Activated T-cell treated with anti-CD3 and anti-CD28 coated beads, Interleukin-2, amount 50 U/mL, for 4 hours (primary cell): ENCODE measurements at places on chromosomes 7 and 10. TPM values are rescaled to one million over a fixed set of nuclear protein-coding genes. Genes with fewer than 3 reads are reported as not detected.

MOGAT3 gene
- total RNA-seq = not detected

ZNRF2 gene
- total RNA-seq = 9.4 TPM

SLC26A5 gene
- total RNA-seq = not detected

SH2D4B gene
- 0.13 TPM for total RNA-seq

LOXL4 gene
- not detected for total RNA-seq

TMEM196 gene
- not detected for total RNA-seq

CC2D2B gene
- total RNA-seq = not detected

FANK1 gene
- total RNA-seq = 0.37 TPM

DKK1 gene
- total RNA-seq = 0.42 TPM

TMEM236 gene
- total RNA-seq = 0.05 TPM

SUN3 gene
- not detected for total RNA-seq

CPEB3 gene
- 0.92 TPM for total RNA-seq

DNA sequence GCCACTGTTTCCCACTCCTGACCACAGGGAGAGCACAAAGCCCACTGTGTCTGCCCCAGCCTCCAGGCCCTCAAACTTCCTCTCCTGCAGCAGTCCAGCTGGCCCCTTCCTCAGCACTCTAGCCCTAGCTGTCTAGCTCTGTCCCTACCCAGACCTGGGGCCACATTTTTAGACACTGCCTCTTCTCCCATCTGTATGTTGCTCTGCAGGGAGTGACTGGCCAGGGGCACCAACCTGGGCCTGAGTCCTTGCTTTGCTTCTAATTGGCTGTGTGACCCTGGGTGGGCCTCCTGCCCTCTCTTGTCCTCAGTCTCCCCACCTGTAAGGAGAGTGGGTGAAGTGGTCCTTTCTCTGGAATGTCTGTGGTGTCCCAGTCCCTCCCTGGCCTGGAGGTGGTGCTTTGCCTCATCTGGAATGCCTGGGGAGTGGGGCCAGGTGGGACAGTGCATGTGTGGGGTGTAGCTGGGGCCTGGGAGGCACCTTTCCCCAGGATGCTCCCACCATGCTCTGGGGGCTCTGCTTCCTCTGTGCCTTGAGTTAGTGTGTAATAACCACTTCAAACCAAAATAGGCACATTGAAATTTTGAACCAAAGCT lies 25.1 kb downstream of the AQP1 start:
- DNase-seq = no peak

DNA sequence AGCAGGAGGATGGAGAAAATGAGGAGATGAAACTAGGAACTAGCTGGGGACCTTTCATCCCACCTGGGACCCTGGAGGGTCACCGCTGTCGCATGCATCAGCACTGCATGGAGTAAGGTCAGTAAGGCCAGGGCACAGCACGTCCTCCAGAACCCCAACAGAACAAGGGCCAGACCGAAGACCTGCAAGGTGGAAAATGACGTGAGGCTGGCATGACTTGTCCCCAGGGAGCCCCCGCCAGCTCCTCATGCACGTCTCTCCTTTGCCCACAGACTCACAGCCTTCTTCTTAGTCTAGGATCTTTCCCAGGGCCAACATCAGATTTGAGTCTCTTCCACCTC lies 4.7 kb downstream of the ZNF488 start:
- no peak for DNase-seq

GRCh38 chr10:44478040-44478439 lies 93.1 kb upstream of the CXCL12 start:
- no peak for DNase-seq

DNA sequence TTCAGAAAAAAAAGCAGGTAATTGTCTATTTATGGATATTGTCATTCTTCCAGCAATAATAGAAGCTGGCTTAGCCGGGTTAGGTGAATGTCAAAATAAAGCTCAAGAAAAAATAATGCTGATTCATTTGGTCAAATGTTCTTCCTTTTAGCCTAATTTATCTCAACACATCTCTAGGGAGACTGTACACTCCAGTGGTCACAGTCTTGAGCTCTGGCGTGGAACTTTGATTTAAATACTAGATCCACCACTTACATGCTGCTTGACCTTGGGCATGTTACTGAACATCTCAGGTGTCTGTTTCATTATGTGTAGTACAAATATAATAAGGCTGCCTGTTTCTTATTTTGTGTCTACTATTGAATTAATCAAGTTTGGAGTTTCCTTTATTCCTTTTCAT lies 22.0 kb downstream of the PRTFDC1 start:
- no peak for DNase-seq

DNA sequence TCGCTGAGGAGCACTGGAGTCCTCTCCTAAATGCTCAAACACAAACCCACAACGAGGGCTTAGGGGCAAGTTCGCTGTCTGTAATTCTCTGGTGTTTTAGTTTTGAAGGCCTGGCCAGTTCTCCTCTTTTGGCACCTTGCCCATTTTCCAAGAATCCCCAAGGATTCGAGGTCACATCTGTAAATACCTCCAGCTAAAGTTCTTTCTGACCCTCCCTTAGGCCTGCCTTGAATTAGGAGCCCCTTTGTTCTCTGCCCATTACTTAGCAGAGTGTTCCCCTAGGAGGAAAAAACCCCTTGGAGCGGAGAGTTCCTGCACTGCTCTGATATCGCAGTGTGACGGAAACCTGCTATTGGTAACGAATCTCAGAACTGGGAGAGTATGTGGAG lies 743 bp upstream of the PYROXD2 start:
- no peak for DNase-seq

DNA sequence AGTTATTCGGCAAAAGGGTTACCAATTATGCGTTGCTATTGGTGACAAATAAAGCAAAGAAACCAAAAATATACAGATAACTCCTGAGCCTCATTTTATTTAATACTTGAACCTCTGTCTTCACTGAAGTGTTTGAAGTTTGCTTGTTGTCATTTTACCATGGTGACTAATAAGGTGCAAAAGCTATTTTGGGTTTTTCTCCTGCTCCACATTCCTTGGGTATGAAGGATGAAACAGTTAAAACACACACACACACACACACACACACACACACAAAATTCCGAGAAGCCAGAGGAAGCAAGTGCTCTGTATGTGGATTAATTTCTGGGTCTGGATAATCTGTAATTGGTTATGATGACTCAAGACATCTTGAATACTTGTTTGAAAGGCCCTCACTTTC lies 246.5 kb downstream of the COBL start:
- no peak for DNase-seq

GRCh38 chr10:86757113-86757972 lies 924 bp downstream of the BMPR1A start:
- DNase-seq = peak; percentile 5

- no peak for DNase-seq
Observed at GRCh38 chr7:130982160-130982638, 248.2 kb upstream of the KLF14 start.

- no peak for DNase-seq
Observed at GRCh38 chr7:28890137-28890536, 68.0 kb downstream of the TRIL start.

- no peak for DNase-seq
Observed at GRCh38 chr10:37667736-37668135, 189.7 kb downstream of the ZNF248 start.

DNA sequence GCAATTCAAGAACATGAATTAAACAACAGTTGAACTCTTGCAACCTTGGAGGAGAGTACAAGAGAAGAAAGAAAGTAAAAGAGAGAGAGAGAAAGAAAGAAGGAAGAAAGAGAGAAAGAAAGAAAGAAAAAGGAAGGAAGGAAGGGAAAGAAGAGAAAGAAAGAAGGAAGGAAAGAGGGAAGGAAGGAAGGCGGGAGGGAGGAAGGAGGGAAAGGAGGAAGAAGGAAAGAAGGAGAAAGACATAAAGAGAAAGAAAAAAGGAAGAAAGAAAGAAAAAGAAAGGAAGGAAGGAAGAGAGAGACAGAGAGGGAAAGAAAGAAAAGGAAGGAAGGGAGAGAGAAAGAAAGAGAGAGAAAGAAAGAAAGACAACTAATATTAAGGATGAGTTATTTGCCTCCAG lies 1106.7 kb downstream of the TYW1 start:
- no peak for DNase-seq

GRCh38 chr10:241451-241850 lies 106.2 kb downstream of the ZMYND11 start:
- no peak for DNase-seq

DNA sequence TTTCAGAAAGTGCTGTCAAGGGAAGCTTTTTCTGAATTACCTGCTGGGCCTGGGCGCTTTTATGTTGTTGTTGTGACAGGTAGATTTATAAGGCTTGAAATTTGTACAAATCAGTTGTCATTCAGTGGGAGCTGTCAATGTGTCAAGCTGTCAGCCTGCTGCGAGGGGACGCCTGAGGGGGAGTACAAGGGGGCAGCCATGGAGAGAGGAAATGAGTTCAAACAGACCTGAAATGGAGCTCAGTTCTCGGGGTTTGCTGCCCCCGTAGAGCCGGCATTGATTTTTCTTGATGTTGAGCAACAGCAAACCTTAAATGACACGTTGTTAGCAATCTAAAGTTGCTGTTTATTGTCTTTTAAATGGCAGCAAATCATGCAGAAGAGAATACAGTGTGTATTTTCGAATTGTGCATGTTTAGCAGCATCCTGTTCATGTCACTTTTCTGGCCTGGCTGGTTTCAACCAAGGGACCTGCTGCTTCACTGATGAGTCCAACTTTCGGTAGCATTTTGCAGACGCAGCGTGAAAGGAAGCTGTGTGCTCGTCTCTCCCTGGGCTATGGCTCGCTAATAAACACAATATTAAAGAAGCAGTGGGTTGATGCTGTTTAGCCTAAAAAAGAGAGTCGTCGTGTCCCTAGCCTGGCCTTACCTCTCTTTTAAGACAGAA lies 166.5 kb downstream of the LRMDA start:
- DNase-seq = no peak

DNA sequence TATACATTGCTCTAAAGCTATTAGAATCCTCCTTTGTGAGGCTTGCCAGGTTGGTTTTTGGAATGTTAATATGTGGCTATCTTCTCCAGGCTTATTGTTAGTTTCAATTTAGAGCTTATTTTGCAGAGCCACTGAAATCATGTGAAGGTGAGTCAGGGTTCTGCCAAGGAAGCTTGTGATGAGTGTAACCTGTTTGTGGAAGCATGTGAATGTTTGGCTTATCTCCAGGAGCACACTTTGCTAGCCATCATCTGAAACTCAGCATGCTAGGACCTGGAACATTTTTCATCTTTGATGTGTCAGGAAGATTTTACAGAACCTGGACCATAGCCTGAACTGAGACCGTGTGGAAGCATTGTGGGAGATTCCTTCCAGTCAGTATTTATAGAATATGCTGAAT lies 197.3 kb downstream of the PPP1R9A start:
- DNase-seq = no peak

GRCh38 chr7:104795616-104796398 lies 218.2 kb upstream of the KMT2E start:
- no peak for DNase-seq

GRCh38 chr10:11173042-11173441 lies 155.4 kb downstream of the CELF2 start:
- DNase-seq = no peak

GRCh38 chr10:43214956-43215561 lies 51.8 kb downstream of the RASGEF1A start:
- no peak for DNase-seq

GRCh38 chr10:17003151-17003550 lies 126.5 kb downstream of the CUBN start:
- peak; percentile 61 for DNase-seq

DNA sequence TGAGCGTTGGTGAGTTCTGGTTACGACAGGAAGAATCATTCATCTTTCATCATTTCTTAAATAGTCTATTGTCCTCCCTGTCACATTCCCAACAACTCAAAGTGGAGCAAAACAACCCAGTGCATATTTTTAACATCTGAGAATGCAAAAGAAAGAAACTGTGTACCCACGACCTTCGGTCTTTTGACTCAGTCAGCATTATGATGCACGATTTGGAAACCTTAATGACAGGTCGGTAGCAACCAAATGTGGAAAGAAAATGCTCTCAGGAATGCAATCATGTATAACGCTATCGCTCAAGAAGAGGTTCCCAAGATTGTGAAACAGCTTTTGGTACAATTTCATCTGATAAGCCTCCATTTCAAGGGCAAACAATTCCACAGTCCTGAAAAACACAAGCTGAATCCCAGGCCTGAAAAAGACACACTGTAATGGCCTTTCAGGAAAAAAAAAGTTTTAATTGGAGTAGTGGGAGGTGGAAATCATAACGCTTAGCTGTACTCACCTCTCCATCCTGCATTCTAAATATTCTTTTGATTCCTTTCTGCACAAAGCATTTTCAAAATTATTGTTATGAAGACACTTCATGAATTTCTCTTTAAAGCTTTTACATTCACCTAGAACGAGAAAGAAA lies 2.6 kb downstream of the COX19 start:
- DNase-seq = no peak

DNA sequence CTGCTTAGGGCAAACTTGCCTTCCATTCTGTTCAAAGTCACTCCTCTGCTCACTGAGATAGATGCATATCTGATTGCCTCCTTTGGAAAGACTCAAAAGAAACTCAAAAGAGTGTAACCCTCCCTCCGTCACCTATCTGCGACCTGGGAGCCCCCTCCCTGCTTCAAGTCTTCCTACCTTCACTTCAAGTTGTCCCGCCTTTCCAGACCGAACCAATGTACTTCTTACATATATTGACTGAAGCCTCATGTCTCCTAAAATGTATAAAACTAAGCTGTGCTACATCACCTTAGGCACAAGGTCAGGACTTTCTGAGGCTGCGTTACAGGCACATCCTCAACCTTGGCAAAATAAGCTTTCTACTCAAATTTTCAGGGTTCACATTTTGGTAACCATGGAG lies 77.4 kb upstream of the C1GALT1 start:
- DNase-seq = no peak

- no peak for DNase-seq
Observed at GRCh38 chr7:2955269-2955668, 88.4 kb downstream of the CARD11 start.

GRCh38 chr7:107594961-107595737 lies 15.1 kb downstream of the BCAP29 start:
- no peak for DNase-seq

DNA sequence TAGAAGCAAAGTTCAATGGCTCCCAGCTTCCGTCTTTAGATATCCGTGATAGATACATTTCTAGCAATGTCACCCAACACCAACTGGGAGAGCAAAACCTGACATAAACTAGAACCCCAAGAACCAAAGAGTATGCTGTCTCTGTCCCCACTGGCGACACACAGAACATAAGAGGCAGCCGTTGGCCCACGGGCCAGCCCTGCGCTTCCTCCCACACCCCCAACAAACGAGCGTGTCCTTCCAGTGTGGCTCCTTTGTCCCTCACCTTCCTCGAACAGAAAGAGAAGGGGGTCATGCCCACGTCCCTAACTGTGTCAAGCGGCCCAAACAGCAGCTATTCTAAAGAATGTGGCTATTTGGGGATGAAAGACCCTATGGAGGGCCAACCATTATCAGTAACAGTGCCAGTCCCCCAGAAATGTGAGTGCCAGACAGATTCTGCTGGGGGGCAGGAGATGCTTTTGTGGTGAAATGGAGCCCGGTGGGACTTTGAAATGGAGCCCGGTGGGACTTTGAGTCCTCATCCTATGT lies 171.9 kb downstream of the USP6NL start:
- DNase-seq = no peak

GRCh38 chr10:98373260-98374040 lies 41.5 kb downstream of the PYROXD2 start:
- no peak for DNase-seq
